NCI-H1417 treated with DMSO at 0.1 percent for 48 hours (cell line): ENCODE measurements at places on chromosomes 1 and 21.
A peak's percentile ranks its signal among the peaks of the same experiment; 100 is the strongest.

GRCh38 chr1:32241001-32241763 is 5.8 kb upstream of the FAM167B start:
- DNase-seq: no peak

DNA sequence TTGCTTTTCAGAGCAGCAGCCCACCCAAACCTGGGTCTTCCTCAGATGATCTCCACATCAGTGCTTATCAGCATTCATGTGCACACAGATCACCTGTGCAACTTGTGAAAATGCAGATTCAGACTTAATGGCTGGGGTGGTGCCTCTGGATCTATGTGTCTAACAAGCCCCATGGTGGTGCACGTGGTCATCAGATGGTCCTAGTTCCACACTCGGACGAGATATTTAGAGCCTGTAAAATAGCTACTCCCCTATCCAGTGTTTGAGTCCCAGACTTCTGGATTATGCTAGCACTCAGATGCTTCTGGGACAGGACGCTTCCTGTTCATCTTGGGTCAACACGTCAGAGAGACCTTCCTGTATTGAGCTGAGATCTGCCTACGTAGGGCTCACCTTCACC is 114.2 kb downstream of the LIPI start:
- DNase-seq: no peak

DNA sequence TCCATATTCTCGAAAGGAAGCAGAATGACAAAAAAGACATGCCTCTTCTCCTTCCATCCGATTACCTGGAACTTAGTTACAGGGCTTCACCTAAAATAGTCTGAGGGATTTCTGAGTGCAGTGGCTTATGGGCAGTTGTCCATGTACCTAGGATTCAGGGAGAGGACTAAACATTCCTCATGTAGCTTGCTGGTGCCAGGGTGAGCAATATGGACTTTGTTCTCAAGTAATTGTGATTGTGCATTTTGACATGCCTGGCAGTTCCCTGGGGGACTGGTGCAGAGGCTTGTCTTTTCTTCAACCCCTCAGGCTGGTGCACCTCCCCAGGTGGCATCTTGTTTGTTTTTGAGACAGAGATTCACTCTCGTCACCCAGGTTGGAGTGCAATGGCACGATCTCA is 6.1 kb upstream of the PSEN2 start:
- DNase-seq: no peak

DNA sequence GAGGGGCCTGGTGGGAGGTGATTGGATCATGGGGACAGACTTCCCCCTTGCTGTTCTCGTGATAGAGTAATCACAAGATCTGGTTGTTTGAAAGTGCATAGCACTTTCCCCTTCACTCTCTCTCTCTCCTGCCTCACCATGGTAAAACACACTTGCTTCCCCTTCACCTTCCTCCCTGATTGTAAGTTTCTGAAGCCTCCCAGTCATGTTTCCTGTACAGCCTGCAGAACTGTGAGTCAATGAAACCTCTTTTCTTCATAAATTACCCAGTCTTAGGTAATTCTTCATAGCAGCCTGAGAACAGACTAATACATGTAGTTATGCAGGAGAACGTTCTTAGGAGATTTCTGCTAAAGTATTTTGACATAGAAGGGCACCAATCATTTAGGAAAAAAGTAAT is 59.9 kb upstream of the FBXO28 start:
- DNase-seq: no peak

GRCh38 chr1:236052232-236052993 is 12.5 kb downstream of the NID1 start:
- no peak for DNase-seq

GRCh38 chr1:156584813-156585212 is 5.3 kb downstream of the TTC24 start:
- DNase-seq: no peak

- no peak for DNase-seq
Measured at GRCh38 chr1:185409763-185410528, 92.9 kb upstream of the IVNS1ABP start.

DNA sequence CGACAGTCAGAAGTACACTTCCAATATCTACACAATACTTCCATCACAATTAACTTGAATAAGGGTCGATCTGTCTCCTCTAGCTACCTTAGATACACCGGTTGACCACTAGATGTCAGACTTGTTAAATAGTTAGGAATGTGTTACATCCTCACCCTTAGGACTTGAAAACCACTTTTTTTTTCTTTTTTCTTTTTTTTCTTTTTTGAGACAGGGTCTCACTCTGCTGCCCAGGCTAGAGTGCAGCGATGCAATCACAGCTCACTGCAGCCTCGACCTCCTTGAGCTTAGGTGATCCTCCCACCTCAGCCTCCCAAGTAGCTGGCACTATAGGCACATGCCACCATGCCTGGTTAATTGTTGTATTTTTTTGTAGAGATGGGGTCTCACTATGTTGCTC is 120.4 kb upstream of the GREM2 start:
- peak; percentile 29 for DNase-seq

DNA sequence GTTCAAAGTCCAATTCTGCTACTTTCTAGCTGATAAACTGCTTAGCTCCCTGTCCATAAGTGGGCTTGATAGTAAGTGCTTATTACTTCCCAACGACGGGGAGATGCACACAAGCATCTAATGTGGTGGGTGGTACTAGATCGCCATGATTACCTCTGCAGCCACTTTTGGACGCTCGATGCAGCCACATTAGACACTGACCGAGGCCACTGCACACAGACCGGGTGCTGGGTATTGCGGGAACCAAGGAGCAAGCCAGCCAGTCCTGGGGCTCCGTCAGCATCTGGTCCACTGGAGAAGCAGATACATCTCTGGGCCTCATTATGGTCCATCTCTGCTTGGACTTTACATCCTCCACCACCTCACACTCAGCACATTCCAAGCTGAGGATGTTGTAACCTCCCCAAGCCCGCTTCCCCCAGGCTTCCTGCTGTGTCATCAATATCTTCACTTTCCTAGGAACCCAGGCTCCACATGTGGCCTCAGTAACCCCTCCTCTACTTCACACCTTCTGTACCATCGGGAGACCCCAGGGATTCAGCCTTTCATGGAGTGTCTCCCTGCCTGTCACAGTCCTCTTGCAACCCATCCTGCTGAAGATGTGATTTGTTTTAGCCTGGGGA is 48.2 kb downstream of the RHOU start:
- DNase-seq: no peak

GRCh38 chr1:89527256-89527655 is 2.6 kb downstream of the LRRC8B start:
- DNase-seq: no peak

DNA sequence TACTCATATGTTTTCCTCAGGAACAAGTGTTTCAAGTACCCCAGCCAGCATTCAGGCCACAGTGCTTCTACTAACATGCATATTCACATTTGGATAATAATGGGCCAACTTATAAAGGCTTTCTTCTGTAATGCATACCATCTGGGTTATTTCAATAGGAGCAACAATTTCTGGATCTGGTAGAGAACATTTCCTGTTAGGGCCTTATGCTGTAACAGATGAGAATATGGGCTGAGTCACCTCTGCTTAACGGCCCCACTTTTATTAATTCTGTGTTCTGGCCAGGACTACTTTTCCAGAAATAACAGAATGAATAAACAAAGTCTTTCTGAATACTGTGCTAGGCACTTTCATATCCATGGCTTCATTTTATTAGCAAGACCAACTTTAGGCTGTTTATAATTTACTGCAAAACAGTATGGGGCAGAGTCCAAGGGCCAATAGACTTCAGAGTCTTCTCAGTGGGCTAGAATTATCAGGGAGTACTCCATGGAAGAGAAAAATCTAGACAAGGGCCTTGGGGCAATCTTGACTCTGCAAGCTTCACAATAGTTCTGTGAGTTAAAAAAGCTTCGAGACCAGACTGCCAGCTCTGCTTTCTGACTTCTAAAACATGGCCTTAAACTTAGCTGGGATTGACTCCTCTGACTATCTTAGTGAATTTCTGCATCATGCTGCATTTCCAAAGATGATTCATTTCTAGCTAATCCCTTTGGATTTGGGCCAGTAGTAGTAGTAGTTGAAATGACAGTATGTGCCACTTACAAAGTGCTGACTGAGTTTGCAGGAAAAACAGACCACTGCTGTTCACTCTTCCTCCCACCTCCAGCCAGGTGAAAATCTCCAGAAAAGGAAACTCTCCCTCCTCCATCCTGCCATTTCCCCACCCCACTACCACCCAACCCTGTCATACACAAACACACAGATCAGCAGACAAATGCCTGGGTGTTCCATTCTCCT is 8.2 kb upstream of the SSX2IP start:
- DNase-seq: no peak

DNA sequence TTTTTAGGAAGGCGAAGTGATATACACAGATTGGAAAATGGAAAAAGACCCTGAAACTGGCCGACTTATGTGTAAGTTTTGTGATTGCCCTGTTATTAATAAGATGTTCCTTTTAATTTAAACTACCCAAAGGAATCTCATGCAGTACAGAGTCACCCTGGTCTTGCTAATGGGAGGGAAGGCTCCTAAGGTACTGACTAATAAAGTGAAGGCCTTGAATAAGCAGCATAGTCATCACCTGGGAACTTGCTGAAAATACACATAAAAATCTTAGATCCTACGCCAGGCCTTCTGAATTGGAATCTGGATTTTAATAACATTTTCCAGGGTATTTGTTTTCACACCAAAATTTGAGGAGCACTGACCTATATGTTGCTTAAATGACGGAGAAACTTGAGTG is 73.4 kb upstream of the MCOLN3 start:
- no peak for DNase-seq

- DNase-seq: no peak
Measured at GRCh38 chr1:174953285-174954072, 46.3 kb upstream of the CACYBP start.

DNA sequence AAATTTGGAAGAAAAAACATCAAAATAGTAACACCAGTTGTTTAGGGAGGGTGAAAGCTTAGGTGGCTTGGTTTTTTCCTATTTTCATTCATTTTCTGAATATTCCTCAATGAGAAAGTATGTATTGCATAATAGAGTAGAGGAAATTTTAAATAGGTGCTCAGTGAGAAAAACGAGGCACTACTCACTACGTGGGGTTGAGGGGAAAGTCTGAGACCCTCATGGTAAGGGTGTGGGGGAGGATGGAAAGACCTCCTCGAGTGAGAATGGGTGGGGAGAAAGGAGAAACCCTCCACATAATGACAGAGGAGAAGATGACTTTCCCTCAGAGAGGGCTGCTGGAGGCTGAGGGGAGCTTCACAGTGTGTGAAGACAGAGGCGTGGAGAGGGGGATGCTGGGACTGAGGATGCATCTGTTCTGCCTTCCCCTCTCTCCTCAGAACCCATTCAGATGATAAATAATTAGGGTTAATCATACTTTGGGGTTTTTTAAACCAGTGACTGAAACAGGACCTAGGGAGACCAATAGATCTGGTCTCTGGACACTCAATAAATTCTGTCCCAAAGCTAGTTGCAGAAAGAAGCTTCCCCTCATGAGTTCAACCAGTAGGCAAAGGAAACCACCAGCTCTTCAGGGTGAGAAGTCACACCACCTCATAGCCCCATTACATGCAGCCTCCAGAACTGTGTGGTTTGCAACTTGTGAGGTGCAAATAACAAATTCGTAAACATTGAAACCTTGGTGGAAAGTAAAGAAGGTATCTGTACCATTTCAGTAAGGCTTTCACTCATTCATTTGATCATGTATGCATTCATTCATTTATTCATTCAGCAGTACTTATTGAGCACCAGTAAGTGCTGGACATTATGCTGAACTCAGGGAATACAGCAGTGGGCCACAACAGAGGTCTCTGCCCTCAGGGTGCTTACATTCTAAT is 17.1 kb downstream of the SLAMF7 start:
- no peak for DNase-seq

- no peak for DNase-seq
Measured at GRCh38 chr1:10659218-10659617, 137.2 kb downstream of the CASZ1 start.

DNA sequence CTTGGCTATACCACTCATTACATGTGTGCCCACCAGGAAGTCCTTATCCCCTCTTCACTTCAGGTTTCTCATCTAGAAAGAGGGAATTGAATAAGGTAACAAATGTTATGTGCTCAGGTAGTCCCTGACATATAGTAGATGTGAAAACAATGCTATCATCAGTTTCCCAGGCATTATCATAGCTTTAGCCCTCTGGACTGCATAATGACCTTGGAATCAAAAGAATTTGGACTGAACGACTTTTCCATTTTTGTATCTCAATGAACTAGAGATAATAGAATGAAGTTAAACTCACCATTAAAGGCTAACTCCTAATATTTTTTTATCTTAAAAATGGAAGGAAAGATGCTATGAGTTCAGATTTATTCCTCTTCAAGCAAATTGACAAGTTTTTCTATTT is 304.1 kb upstream of the USP24 start:
- DNase-seq: no peak
